Sciatic nerve (tissue), 2 donors: ENCODE measurements at places on chromosomes 3 and 15. TPM values are rescaled to one million over a fixed set of nuclear protein-coding genes. Genes with fewer than 3 reads are reported as not detected.

GRCh38 chr15:84601555-84601838 is 688 bp downstream of the ZSCAN2 start:
- DNase-seq, result peak; percentile 32

- DNase-seq, result no peak
These were observed 3.6 kb downstream of the RBMS3 start for GRCh38 chr3:29284497-29284896.

DNA sequence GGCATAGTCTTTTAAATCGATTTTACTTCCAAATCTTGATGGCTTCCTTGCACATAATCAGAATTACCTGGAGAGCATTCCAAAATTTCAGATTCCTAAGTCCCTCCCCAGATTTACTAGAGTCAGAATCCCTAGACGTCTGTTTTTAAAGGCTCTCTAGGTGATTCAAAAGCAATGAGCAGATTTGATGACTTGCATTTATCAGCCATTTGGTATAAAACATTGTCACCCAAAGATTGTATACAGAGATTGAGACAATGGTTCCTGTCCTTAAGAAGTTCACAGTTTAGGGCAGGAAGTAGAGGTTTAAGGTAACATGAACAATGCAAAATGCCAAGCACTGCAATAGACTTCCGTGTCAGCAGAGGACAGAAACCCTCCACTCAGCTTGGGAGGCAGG is 2.6 kb upstream of the PYGO1 start:
- no peak for DNase-seq

DNA sequence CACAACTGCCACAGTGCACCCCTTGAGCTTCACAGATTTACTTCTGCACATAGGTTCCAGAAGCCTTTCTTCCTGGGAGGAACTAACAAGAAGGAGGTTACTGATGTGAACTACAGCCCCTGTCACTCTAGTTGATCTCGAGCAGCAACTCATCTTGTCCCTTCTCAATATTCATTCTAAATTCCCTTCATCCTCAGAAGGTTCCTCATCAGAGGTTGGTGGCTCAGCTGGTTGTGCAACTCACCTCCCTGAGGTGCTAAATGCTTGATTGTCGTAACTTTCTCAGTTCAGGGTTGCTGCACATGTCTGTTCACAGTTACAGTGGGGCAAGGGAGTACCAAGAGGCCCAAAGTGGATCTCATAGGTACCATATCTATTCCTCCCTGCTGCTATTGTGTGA is 5.7 kb upstream of the A4GNT start:
- no peak for DNase-seq

GRCh38 chr15:55782901-55783300 is 39.9 kb upstream of the PRTG start:
- DNase-seq, result no peak

GRCh38 chr3:33113772-33114621 is at the start of gene CRTAP:
CRTAP (plus strand) TSS chr3:33114014; CDS start chr3:33114078, 64 bp downstream.
- DNase-seq, result peak; percentile 97

GRCh38 chr15:70153921-70154717 is 56.4 kb upstream of the TLE3 start:
- DNase-seq, result peak; percentile 59

DNA sequence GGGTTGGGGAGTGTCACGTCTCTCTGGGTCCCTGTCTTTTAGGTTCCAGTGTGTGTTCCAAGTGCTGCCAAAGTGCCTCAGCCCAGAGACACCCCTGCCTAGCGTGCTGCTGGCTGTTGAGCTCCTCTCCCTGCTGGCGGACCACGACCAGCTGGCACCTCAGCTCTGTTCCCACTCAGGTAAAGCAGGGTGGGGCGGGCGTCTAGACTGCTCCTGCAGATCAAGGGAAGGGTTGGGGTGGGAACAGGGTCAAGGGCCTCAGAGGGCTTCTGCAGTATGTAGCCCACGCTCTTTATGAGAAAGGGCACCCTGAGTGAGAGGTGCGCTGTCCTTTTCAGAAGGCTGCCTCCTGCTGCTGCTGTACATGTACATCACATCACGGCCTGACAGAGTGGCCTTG is 17.2 kb downstream of the ATRIP start:
- peak; percentile 55 for DNase-seq

- no peak for DNase-seq
These were observed 484.4 kb upstream of the TPRG1 start for GRCh38 chr3:188687389-188687788.

GRCh38 chr3:119457246-119457645 is 6.2 kb downstream of the TMEM39A start:
- DNase-seq, result no peak

Gene LDHAL6B
- total RNA-seq, result not detected

Gene MED12L
- total RNA-seq, result 4.8 TPM

Gene PRSS50
- 0.13 TPM for total RNA-seq

Gene SLCO3A1
- 36.4 TPM for total RNA-seq
